ENCODE measurements at places on chromosomes 4 and X. TPM values are rescaled to one million over a fixed set of nuclear protein-coding genes. Genes with fewer than 3 reads are reported as not detected.

GRCh38 chr4:188930822-188931221 is 791.6 kb downstream of the TRIML1 start:
- no peak overlapping the region for H3K27ac ChIP-seq
- H3K27me3 ChIP-seq: no peaks in the 10 kb centered on the region
- no peak overlapping the region for H3K4me3 ChIP-seq
- DNase-seq: no peak

- H3K27ac ChIP-seq: no peak overlapping the region
- no peak for DNase-seq
- H3K27me3 ChIP-seq: no peaks in the 10 kb centered on the region
- peaks cover 9% of the 10 kb centered on the region for H3K36me3 ChIP-seq
Observed at GRCh38 chr4:186203406-186203805, 12.0 kb downstream of the CYP4V2 start.

GRCh38 chr4:127832585-127832984 is 48.1 kb upstream of the PLK4 start:
- H3K27me3 ChIP-seq: no peaks in the 10 kb centered on the region
- no peak overlapping the region for H3K4me3 ChIP-seq
- no peaks in the 10 kb centered on the region for H3K36me3 ChIP-seq
- no peaks in the 10 kb centered on the region for H3K4me1 ChIP-seq
- DNase-seq: no peak

DNA sequence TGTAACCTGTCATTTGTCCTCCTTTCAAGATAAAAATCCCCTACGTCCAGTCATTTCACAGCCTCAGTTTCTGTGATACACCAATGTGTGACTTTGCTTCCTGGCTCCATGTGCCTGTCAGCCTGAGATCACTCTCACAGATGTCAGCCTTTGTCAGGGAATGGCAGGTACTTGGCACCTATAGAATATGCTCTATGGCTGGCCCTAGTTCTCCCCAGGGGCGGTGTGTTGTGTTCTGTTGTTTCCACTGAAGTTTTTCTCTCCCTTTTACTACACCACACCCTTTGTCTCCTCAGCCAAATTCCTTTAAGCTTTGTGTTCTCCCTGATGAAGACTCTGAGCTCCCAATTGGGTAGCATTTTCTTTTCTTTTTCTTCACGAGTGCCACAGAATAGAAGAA is 81.7 kb downstream of the ALPK1 start:
- no peak overlapping the region for H3K4me3 ChIP-seq
- H3K27me3 ChIP-seq: no peaks in the 10 kb centered on the region
- H3K36me3 ChIP-seq: peaks cover 24% of the 10 kb centered on the region
- DNase-seq: no peak

DNA sequence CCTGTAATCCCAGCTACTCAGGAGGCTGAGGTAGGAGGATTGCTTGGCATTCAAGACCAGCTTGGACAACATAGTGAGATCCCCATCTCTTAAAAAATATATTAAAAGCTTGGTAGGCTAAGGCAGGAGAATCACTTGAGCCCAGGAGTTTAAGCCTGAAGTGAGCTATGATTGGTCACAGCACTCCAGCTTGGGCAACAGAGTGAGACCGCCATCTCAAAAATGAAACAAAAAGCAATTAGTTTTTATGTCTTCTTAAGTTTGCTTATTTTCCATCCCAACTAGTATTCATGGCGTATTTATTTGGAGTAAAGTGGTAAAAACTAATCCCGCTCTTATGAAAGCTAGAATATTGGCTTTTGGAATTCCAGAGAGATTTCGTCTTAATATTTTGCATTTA is 25.4 kb upstream of the PDE5A start:
- no peak for DNase-seq
- H3K27ac ChIP-seq: no peak overlapping the region
- no peaks in the 10 kb centered on the region for H3K36me3 ChIP-seq
- H3K4me1 ChIP-seq: peaks cover 6% of the 10 kb centered on the region
- H3K27me3 ChIP-seq: no peaks in the 10 kb centered on the region
- H3K4me3 ChIP-seq: no peak overlapping the region

- H3K4me1 ChIP-seq: no peaks in the 10 kb centered on the region
- no peaks in the 10 kb centered on the region for H3K36me3 ChIP-seq
- no peak overlapping the region for H3K4me3 ChIP-seq
- H3K27ac ChIP-seq: no peak overlapping the region
- H3K27me3 ChIP-seq: no peaks in the 10 kb centered on the region
Observed at GRCh38 chrX:118562582-118563164, 67.1 kb downstream of the DOCK11 start.

GRCh38 chr4:151663109-151663508 is 97.7 kb downstream of the GATB start:
- no peaks in the 10 kb centered on the region for H3K4me1 ChIP-seq
- H3K36me3 ChIP-seq: no peaks in the 10 kb centered on the region
- no peak overlapping the region for H3K4me3 ChIP-seq
- H3K27me3 ChIP-seq: no peaks in the 10 kb centered on the region
- H3K27ac ChIP-seq: no peak overlapping the region

DNA sequence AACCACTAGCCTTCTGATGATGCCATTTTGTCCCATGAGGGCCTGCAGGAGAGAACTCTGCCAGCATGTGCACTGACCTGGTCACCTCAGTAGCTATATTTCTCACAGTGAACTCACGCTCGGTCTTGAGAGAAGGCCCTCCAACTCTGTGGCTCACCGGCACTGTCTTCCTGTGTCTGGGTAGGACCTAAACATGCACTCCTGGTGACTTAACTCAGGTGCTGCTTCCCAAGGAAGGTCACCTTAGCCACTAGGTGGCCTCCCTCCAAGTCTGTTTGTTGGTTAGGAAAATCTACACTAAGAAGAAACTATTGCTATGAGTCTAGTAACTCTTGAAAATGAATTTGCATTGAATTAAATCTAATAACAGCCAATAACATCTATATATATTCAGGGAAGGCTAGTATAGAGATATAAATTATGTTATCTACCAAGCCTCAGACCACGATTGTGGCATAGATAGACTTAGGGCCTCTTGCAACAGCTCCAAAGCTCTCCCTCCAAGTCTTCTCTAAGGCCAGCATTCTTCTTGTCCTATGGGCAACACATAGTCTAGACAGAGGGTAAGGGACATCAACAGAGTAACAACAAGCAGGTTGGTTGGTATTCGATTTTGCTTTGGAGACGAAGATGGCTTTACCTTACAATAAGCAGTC is 24.7 kb downstream of the TLR10 start:
- peaks cover 4% of the 10 kb centered on the region for H3K4me1 ChIP-seq
- H3K36me3 ChIP-seq: no peaks in the 10 kb centered on the region
- H3K27ac ChIP-seq: no peak overlapping the region
- no peaks in the 10 kb centered on the region for H3K27me3 ChIP-seq

DNA sequence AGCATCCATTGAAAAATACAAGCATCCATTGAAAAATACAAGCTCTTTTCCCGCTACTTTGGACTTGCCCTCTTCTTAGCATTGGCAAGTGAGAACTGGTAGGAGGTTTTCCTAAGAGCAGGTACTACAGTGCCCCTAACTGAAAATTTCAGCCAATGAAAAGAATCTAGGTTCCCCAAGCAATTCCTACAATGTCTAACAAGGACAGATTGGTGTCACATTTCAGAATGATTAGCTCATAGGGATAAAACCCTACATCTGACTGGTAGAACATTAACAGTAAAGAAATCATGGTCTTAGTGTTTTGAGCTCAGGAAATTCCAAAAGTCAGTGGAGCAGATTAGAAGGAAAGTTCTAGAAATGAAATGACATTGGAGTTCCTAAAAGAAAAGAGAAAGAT is 68.6 kb upstream of the QRFPR start:
- no peak for DNase-seq
- H3K36me3 ChIP-seq: no peaks in the 10 kb centered on the region
- no peaks in the 10 kb centered on the region for H3K27me3 ChIP-seq
- no peak overlapping the region for H3K4me3 ChIP-seq
- H3K27ac ChIP-seq: no peak overlapping the region
- H3K4me1 ChIP-seq: no peaks in the 10 kb centered on the region

DNA sequence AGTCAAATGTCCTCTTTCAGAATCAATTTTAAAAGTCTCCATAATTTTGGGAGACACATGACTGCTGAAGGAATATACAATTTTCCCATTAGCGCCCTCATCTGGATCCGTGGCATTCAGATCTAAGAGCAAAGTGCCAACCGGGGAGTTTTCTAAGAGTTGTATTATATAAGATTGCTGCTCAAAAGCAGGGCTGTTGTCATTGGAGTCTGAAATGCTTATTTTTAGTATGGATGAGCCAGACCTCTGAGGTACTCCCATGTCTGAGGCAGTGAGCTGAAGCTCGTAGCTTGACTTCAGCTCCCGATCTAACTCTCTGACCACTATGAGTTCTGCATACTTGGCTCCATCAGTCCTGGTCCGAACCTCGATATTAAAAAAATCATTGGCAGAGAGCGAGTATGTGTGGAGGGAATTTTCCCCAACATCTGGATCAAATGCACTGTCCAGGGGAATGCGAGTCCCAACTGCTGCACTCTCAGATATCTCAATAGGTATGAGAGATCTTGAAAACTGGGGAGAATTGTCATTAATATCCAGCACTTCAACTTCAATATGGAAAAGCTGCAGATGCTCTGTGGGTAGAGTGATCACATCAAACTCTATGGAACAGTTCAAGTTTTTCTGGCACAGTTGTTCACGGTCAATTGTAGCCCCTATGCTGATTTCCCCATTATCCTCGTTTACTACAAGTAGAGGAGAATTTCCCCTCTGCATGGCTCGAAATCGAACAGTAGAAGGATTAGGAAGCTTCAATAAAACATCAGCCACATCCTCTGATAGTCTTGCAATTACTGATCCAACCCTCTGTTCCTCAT is 917 bp downstream of the PCDH18 start:
- H3K36me3 ChIP-seq: no peaks in the 10 kb centered on the region
- peak overlapping the region; percentile 49 for H3K27ac ChIP-seq
- H3K4me1 ChIP-seq: no peaks in the 10 kb centered on the region
- H3K4me3 ChIP-seq: peak overlapping the region; percentile 56
- no peaks in the 10 kb centered on the region for H3K27me3 ChIP-seq

- H3K27ac ChIP-seq: no peak overlapping the region
- H3K36me3 ChIP-seq: no peaks in the 10 kb centered on the region
- H3K4me1 ChIP-seq: no peaks in the 10 kb centered on the region
- H3K4me3 ChIP-seq: no peak overlapping the region
- no peaks in the 10 kb centered on the region for H3K27me3 ChIP-seq
- DNase-seq: no peak
Observed at GRCh38 chrX:32195611-32196010, 1015.7 kb downstream of the DMD start.

- DNase-seq: no peak
- H3K36me3 ChIP-seq: no peaks in the 10 kb centered on the region
- peak overlapping the region; percentile 76 for H3K27ac ChIP-seq
Observed at GRCh38 chrX:107683124-107683895, 55.0 kb downstream of the PRPS1 start.

DNA sequence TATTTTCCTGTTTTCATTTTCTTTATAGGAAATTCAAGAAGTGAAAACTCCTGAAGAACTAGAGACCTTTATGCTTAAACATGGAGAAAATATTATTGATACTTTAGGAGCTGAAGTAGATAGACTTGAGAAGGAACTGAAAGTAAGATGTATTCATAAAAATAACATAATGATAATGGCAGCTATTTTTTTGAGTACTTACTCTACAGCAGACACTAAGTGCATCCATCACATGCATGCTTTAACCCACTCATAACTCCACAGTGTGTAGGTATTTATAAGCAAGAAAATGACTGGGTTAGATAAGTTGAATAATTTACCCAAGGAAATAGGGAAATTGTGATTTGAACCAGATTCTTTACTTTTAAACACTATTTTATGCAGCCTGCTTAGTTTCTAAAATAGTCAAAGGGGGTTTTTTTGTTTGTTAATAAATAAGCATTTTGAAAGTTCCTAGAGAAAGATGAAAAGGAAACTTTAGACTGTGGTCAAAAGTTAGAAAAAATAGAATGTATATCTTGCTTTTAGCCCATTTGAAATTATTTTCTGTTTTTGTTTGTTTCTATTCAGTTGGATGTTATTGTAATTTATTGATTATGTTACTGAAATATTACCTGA is 74.2 kb downstream of the BEND4 start:
- H3K36me3 ChIP-seq: peaks cover 32% of the 10 kb centered on the region
- H3K4me3 ChIP-seq: no peak overlapping the region
- no peaks in the 10 kb centered on the region for H3K27me3 ChIP-seq
- no peaks in the 10 kb centered on the region for H3K4me1 ChIP-seq

- no peaks in the 10 kb centered on the region for H3K36me3 ChIP-seq
- H3K4me1 ChIP-seq: no peaks in the 10 kb centered on the region
- H3K4me3 ChIP-seq: no peak overlapping the region
- no peak for DNase-seq
- no peaks in the 10 kb centered on the region for H3K27me3 ChIP-seq
Observed at GRCh38 chrX:128691872-128692271, 639.7 kb upstream of the ACTRT1 start.

DNA sequence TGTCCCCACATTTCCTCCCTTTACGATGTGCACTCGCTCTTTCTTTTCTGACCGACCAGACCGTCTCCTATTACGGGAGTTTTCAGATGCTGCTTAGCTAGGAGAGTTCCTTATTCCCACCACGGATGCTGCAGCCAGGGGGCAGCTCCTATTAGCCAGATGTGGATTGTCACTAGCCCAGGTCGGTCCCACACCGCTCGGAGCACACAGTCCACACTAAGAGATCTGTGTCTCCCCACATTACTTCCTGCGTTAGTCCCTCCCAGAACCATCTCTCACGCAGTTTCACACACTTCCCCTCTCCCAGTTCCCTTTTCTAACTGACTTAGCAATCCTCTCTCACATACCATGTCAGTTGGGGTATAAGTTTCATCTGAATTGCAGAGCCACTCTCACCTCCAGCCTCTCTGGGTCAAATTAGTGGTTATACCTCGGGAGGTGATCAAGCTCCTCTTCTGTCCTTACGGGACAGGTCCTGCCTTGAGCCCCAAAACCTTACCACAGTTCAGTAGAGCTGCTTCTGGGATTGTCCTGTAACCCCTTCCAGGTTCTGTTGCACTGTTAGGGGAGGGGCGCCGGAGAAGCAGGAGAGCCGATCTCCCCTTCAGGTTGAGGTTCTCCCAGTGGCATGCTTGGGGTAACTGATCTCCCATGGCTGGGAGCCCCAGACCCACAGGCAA is 28.2 kb downstream of the SULT1E1 start:
- no peaks in the 10 kb centered on the region for H3K36me3 ChIP-seq
- no peaks in the 10 kb centered on the region for H3K27me3 ChIP-seq
- DNase-seq: no peak
- H3K27ac ChIP-seq: peak overlapping the region; percentile 49

The RAI2 gene
- 32.1 TPM for total RNA-seq

The COL25A1 gene
- 0.75 TPM for total RNA-seq

The USP51 gene
- 3.7 TPM for total RNA-seq

The SPANXB1 gene
- total RNA-seq: not detected

The TXK gene
- total RNA-seq: 4.4 TPM

Measured in upper lobe of right lung (tissue), 1 donor.